ENCODE measurements at places on chromosomes 3 and 15.

GRCh38 chr15:81196576-81197254 lies at the start of gene IL16:
TSS of gene IL16 (plus strand) at chr15:81196879. CDS start at chr15:81225400, 28,521 bp downstream.
- no peak for DNase-seq

- DNase-seq: no peak
Observed at GRCh38 chr15:66617137-66618090, 51.6 kb upstream of the LCTL start.

- DNase-seq: no peak
Observed at GRCh38 chr15:78432664-78433063, 5.4 kb upstream of the IREB2 start.

DNA sequence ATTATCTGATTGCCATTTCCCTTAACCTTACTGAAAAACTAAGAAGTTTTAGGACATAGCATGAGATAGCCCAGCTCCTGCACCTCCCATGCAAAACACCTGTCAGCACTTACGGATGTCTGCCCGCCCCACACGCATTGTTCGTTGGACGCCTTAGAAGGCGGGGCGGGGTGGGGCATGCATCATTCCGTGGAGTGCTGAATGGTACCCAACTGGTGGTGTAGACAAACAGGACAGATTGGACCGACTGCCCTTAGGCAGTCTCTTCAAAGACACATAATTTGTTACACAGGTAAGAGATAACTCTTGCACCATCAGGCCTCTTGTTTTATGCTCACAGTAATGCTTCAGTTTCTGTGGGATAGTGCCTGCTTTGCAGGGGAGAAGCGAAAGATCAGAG lies 93.8 kb downstream of the SMAD6 start:
- no peak for DNase-seq

DNA sequence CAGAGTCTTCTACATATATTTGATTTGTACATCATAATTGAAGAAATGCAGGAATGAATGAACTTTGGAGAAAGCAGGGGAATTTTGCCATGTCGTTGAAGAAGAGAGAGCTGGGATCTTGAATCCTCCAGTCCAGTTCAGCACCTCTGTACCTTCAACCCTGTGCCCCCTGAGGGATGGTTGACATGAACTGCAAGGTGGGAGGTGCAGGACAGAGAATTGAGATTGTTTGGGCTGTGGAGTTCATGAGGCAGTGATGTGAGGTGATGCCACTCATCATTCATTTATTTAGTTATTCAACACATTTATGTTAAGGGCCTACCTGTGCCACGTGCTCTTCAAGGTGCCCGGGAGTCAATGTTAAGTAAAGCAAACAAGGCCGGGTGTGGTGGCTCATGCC lies 104.6 kb downstream of the ARNT2 start:
- DNase-seq: no peak

GRCh38 chr3:196708467-196708866 lies 3.6 kb downstream of the CEP19 start:
- DNase-seq: no peak

DNA sequence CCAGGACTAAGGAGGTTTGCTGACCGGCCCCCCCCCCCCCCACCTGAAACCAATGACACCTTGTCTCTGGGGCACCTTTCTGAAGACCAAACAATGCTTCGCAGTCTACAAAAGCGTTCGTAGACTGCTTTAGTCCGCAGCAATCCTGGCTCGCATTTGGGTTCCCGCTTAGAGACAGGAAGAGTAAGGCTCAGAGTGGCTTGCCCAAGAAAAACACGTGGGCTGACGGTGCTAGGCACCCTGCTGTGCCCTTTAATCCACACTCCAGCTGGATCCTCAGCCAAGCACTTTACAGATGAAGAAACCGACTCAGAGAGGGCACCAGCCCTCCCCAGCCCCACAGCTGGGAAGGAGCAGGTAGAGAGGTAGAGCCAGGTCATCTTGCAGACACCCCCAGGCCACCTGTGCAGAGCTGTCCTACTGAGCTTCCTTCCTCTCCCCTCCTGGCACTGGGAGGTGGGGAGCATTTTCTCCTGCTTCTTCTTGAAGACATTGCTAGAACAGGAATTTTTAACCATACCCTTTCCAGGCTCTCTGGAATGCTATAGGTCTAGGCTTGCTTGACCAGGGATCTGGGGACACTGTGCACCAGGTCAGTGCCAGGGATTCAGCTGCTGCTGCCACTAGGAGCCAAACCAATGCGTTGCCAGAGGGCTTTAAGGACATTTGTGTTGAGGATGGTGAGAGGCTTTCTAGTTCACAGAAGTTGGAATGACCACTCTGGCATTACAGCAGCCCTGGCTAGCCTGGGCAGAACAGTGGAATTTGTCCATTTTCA lies 1.0 kb upstream of the KLF15 start:
- DNase-seq: peak; percentile 21

DNA sequence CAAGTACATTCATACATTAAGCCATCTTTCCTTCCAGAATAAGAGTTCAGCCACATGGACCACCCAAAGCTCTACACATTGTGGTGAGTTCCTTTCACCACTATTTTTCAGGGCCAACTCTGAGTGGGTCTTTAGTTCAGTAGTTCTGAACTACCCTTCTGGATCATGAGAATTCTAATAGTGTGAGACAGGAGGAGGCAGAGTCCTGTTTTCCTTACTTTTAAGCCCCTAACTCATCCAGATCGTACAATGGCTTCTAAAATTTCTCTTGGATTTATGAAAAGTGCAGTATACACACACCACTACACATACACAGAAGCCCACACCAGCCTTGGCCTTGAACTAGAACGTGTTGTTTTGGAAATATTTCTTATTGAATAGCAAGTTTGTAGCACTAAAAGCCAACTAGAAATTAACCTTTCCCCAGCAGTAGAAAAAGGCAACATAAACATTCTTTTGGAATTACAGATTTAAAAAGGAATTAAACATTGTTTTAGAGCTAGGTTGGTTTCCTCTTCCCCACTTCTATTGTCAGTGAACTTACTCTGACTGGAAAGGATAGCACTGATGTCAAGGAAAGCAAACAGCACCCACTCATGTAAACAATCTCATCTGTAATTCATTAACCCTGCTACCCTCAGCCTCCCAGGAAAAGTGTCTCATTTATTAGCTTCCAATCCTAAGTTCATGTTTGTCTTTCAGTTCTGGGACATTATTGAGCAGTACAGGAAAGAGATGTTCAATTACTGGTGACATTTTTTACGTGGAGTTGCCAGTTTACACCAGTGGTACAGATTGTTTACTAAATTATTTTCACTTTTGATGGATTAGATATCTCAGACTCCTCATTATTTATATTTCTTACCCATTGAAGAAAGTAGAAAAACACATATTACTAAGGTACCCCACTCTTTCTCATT lies 95.7 kb upstream of the AGTR1 start:
- no peak for DNase-seq
